Thymus (tissue), 14 donors: ENCODE measurements at places on chromosomes 11 and 22. TPM values are rescaled to one million over a fixed set of nuclear protein-coding genes. Genes with fewer than 3 reads are reported as not detected.

DNA sequence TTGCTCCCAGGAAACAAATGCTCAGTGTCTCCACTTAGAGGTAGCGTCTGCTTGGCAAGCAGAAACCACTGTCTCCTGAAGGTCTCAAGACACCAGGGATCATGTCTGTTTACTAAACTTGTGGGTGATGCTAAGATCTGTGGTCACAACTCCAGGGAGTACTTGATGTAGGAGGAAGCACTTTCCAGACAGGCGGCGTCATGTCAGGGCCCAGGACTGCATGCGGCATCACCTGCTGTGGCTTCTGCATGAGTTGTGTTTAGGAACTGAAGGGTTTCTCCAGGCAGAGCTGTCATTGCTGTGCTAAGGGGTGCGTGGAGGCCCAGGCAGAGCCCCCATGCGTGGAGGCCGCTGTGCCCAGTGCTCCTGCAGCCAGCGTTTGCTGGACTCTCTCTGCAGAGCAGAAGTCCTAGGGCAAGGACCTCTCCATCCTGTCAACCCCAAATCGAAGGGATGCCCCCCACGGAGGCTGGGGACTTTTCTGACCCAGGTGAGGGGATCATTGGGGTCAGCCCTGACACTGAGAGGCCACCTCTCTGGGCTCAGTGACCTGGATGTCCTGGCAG, 8.1 kb upstream of the PANX2 start:
- no peak for DNase-seq

GRCh38 chr11:46380340-46381047, 975 bp upstream of the MDK start:
- no peak for DNase-seq

GRCh38 chr11:64298966-64299846, 952 bp upstream of the CATSPERZ start:
- no peak for DNase-seq

DNA sequence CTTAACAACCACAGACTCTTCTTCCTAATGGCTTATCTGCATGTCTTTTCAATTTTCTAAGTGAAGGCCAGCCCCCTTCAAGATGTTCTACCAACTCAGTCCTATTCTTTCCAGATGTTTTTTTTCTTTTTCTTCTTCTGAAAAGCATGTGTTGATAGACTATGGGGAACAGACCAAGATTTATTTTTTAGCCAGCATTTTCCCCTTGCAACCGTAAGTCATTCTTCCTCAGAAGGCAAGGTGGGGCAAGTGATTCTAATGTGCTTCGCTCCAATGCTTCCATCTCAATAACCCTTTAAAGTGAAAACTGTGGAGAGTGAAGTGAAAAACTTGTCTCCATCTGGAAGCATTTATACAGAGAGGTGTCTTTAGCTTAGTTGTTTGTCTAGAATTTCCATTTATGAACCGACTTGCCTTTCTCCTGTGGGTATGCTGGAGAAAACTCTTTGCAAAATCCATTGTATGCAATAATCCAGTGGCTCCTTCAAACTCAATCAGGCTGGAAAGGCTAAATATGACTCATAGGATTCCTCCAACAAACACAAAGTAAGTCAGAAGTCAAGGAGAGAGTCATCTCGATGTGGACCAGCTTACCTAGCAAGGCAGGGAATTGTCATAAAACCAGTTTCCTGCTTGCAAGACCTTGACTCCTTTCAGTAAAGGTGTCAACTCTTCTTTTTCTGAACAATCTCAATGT, 83.7 kb downstream of the MAML2 start:
- DNase-seq = no peak

The MPPED2 gene
- total RNA-seq = 1.1 TPM

The IFITM1 gene
- total RNA-seq = 206 TPM

The TMEM191C gene
- 1.2 TPM for total RNA-seq

The HOATZ gene
- total RNA-seq = 0.19 TPM
